Daoy (cell line): ENCODE measurements at places on chromosomes 7 and 10. TPM values are rescaled to one million over a fixed set of nuclear protein-coding genes. Genes with fewer than 3 reads are reported as not detected.

DNA sequence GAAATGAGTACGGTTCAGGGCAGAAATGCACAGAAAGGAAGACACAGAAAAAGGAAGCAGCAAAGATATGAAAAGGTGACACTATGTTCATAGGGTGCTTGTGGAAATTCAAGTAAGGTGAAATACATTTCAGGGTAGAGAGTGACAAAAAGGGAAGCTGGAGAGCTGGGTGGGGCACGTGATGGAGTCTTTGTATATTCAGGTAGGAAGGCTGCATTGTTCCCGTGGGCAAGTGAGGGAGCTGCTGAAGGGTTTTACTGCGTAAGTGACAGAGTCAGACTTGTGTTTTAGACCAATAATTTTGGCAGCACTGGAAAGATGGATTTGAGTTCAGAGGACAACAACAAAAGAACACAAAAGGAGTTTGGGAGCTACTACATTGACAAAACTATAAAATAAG, 35.3 kb upstream of the ANK3 start:
- no peak for DNase-seq

DNA sequence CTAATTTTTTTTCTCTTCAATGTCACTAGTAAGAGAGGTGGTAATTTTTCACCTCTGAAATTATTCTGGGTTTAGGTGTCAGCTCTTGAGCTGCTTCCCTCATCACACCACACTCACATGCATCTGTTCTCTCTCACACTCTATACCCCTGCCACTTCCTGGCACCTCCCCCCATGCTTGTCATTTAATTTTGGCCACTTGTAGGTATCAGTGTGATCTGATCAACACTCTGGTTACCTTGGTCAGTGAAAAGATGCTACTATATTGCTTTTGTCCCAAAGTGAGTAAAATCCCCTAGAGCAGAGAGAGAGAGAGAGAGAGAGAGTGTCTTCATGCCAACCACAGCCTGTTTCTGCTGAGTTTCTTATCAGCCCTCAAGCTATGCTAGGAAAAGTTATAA, 42.5 kb downstream of the STK17A start:
- DNase-seq = no peak

- DNase-seq = no peak
Measured at GRCh38 chr10:124640538-124641231, 103.5 kb downstream of the FAM53B start.

Gene ASAH2B
- 4.5 and 5.5 TPM in 2 replicates for total RNA-seq

Gene SLIT1
- 0.11 TPM in 1 of 2 replicates, not detected in the other for total RNA-seq

DNA sequence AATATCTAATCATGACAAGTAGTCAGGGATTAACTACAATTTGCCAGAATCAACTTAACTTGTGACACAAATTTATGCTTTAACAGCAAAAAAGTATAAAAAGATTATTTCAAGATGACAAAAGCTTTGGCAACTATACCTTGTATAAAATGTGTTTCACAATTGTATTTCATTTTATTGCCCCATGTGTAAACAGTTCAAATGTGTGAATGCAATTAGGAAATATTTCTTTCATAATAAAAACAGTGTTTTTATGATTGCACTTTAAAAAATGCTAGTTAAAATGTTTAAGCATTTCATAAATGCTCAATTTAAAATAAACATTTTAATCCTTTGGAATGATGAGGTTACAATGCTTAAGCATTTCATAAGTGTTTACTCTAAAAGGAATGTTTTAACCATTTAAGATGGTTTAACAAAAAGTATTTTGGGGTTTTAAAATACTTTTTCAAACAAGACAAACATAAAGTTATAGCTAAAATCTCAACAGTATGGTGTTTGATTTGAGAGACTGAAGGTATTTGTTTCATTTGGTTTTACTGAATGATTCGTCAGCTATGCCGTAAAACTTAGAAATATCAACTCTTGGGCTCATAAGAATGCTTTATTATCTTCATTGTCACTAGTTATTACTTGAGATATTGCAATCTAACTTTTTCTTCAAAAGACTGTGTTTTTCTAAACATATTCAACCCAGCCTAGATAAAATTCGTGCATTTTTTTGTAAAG, 50.1 kb downstream of the SFTPD start:
- DNase-seq = no peak

- DNase-seq = no peak
Measured at GRCh38 chr7:151857412-151857811, 19.5 kb downstream of the PRKAG2 start.

- peak; percentile 74 for DNase-seq
Measured at GRCh38 chr7:88184848-88185304, 35.0 kb downstream of the SRI start.

DNA sequence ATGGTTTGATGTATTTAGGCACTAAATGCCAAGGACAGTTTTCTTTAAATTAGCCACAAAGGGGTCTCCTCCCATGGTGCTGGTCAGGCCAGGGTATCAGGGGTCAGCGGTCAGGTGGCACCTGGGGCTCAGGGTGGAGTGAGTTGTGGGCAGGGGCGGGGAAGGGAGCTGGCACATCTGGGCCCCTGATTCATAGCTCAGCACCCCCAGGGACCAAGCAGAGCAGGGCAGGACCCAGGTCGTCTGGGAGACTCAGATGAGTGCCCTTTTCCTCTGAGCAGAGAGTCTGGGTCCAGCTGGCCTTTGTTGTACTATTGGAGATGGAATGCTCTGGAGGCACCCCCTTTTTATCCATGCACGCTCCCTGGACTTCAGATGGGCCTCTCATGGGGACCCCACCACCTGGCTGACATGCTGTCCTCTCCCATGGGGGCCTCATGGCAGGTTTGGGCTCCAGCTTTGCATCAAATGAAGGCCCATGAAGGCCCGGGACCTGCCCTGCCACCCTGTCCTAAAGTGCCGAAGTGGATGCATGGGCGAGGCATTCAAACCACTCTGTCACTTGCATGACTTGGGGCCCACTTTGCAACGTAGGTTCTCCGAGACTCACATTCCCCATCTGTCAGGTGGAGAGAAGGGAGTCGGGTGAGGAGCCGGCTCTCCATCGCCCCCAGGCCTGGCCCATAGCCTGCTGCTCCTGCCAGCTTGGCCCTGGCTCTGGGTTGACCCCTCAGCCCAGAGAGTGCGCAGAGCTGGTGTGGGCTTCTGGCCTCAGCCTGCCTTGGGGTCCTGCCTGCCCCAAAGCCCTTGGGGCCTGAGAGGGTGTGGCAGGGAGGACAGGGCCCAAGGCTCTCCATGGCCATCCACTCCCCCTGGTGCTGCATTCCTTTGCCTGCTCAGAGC, 66.4 kb downstream of the RAMP3 start:
- DNase-seq = no peak

Gene SRRM3
- 0.29 and 1.8 TPM in 2 replicates for total RNA-seq

DNA sequence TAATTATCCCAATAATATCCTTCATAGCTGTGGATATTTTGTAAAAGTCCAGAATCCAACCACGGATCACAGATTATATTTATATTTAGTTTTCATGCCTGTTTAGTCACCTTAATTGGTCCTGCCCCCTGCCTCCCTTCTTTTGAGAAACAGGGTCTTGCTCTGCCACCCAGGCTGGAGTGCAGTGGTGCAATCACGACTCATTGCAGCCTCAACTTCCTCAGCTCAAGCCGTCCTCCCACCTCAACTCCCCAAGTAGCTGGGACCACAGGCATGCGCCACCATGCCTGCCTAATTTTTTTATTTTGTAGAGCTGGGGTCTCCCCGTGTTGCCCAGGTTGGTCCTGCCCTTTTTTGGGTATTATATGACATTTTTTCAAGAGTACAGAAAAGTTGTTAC, 129.4 kb downstream of the KAT6B start:
- DNase-seq = peak; percentile 17

DNA sequence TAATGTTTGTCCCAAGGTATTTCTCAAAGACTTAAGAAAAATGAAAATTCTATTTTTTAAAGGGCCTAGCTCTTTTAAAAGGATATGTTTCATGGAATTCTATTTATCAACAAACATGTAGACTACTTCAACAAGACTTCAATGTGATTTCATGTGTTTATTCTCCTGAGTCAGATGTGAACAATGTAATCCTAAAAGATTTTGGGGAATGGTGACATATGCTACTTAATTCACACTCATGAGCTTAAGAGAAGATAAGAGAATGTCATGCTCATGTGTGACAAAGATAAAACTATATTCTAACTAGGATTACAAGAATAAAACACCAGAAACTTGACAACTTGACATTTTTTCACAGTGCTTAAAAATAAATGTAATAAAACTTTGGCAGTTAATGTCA, 127.5 kb downstream of the TES start:
- DNase-seq = no peak

Gene GPRIN2
- total RNA-seq = 0.23 TPM in 1 of 2 replicates, not detected in the other

DNA sequence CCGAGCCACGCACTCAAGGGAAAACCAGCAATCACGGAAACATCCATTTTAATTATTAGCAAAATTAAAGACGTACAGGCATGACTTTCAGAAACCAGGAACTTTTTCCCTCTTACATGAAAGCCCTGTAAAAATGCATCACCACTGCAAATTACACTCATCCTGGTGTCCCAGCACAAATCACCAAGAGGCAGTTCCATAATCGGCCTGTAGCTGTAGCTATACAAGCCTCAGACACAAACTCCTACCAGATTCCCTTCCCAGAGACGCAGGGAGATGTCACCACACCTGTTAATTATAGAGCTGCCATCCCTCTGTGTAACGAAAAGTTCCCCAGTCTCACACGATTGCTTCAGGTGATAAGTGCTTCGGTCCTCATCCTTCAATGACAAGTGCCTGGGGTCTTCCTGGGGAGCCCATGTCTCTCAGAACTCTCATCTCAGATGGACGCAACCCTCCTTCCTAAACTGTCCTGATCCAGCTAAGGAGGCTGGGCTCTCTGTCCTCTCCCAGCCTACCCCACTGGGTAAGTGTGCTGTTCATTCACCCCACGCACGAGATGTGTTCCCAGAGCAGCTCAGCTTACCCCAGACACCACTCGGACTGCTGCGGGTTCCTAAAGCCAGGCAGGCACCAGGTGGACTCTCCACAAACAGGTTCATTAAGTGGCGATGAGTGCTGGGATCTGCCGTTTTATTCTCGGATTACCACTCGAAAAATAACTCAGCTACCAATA, 5.9 kb downstream of the FGFR2 start:
- no peak for DNase-seq

DNA sequence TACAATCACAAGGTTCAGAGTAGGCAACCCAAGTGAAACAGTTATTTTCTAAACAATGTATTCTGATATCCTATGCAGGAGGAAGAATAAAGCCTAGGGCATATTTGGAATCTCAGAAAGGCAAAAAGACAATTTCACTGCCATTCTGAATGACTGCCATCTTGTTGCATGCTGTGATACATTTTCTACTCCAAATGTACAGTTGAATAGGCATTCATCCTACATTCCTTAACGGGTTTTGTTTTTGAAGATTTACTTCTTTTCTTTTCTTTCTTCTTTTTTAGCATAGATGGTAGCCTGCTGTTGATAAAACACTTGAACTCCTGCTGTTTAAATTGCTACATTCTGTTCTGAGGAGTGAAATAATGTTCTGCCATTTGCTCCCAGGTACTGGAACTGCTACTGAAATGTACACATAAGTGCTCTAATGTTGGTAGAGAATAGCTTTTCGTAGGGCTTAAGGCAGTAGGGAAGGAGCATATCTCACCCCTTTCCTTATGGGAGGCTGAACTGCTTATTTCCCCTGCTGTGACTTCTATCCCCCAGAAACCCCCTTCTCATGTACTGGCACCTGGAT, 506.8 kb downstream of the DNAJB9 start:
- no peak for DNase-seq

- DNase-seq = peak; percentile 53
Measured at GRCh38 chr10:13450069-13450468, 78.7 kb downstream of the BEND7 start.

GRCh38 chr10:12269056-12269455, 73.1 kb downstream of the CDC123 start:
- no peak for DNase-seq

- DNase-seq = no peak
Measured at GRCh38 chr7:45601094-45601493, 26.9 kb downstream of the ADCY1 start.

Gene ASB15
- total RNA-seq = not detected in 2 replicates

- DNase-seq = peak; percentile 19
Measured at GRCh38 chr7:29243910-29244655, 49.5 kb downstream of the CHN2 start.

DNA sequence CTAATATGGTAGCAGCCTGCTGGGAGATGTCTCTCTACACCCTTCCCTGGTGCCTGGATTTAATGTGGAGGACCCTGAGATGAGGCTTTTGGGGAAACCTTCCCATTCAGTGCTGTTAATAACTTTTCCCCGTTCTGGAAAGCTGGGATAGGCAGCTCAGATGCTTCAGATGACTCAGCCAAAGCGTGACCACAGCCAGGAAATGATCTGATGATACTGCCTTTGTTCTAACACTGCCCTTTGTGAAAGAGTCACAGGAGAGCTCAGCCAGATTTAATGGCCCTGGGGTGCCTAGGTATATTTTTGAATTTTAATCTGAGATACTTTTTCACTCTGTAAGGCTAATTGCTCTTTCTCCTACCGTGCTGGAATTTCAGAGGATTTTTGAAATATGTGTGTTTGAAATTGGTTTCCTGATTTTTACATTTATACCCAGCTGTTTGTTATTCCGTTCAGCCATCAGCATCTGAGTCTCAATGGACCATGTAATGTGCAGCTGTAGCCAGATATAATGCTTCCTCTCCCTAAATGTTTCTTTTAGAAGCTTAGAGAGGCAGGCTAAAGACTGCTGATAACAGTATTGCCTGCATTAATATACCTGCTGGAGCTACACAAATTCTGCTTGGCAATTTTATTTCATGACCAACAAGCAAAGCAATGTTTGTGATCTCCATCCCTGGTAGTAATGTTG, 17.8 kb downstream of the CELF2 start:
- peak; percentile 76 for DNase-seq

Gene CYP2E1
- 0.12 and 2.5 TPM in 2 replicates for total RNA-seq

DNA sequence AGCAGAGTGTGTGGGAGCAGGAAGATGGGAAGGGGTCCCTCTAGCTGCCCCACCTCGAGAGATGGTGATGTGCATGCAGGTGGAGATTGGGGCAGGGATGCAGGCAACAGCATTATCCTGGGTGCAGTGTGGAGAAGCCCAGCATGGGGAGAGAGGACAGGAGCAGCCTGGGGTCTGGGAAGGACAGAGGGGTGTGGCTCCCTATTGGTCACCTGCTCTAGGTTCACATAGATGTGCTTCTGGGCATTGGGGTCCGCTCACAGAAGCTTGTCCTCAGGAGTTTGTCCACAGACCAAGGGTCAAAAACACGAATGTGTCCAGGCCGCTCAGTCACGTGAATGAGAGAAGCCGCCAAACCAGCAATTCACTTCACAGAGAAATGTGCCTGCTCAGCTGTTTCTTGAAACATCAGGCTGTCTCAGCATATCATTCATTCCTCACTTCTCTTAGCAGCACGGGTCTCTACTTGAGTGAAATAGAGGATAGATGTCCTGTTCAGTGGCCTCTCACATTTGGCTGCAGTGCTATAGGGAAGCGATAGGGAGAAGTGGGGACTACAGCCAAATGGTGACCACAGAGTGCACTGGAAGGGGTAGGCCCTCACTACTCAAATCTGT, 11.5 kb upstream of the SLC29A3 start:
- DNase-seq = no peak

Gene IFIT1
- 13.7 and 17.3 TPM in 2 replicates for total RNA-seq

DNA sequence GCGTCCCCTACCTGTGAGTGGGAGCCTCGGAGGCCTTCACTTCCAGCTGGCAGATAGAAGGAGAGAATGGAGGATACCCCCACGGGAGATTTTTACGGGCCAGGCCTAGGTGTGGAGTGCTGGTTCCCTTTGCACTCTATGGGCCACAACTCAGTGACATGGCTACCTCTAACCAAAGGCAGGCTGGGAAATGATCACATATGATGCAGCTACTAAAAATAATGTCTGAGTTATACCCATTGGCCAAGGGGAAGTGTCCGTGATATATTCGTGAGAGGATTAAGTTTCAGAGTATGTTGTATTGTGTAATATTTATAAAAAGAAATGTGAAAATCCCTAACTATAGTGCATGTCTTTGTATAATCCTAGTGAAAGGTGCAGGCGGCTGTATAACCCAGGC, 13.5 kb upstream of the HIPK2 start:
- DNase-seq = no peak
